Activated CD4-positive, alpha-beta T cell treated with anti-CD3 and anti-CD28 coated beads, Interleukin-2, amount 10 ng/mL, durations not matched to agents 7 days and 5 days (primary cell): ENCODE measurements at places on chromosomes 11 and 22. TPM values are rescaled to one million over a fixed set of nuclear protein-coding genes. Genes with fewer than 3 reads are reported as not detected.

DNA sequence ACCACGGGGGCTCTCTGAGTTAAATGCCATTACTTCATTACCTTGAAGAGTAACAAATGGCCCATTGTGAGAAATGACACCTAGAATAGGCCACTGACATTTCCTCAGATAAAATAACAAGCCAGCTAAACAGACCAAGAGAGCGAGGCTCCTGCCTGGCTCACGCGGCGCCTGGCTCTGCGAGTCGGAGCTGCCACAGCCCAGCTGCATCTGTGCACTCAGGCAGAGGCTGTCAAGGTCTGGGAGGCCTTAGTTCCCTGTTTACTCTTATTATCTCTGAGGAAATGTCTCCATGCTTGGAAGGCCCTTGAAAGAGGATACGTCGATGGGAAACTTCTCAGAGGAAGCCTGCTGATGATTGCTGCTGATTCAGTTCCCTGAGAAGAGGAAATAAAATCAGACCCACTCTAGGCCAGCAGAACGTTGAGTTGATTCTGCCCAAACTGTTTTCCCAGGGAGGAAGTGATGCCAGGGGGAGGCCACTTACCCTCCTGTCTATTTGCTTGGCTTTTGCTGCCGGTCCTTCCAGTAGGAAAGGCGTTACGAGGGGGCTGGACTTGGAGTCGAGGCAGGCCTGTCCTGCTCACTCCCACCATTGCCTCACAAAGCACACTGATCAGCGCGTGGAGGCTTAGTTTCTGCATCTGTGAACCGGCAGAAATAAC is 208.8 kb downstream of the TBC1D22A start:
- DNase-seq, result no peak

DNA sequence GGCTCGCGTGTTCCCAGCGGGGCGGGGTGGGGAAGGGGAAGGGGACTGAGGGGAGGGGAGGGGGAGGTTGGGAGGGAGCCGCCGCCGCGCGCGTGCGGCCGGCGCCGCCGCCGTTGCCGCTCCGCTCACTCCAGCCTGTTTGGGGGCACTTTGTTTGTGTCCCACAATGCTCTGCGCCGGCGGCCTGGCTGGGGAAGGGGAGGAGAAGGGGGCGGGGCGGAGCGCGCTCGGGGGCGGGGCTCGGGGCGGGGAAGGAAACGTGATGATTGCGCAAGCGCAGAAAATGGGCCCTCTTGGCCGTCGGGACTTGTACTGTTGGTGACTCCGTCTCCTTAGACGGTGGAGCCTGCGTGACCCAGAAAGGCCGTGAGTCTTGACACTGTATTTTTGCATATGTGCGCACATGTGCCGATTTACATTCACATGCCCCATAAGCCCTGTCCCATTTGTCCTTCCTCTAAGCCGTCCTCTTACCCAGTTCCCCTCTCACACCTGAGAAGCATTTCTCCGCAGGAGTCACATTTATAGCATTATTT is at the start of gene ZBTB44:
Gene ZBTB44 (minus strand): TSS at position 168 of the 536 bp plus-strand sequence. CDS start 53,044 bp downstream, outside the sequence.
- peak; percentile 93 for DNase-seq

DNA sequence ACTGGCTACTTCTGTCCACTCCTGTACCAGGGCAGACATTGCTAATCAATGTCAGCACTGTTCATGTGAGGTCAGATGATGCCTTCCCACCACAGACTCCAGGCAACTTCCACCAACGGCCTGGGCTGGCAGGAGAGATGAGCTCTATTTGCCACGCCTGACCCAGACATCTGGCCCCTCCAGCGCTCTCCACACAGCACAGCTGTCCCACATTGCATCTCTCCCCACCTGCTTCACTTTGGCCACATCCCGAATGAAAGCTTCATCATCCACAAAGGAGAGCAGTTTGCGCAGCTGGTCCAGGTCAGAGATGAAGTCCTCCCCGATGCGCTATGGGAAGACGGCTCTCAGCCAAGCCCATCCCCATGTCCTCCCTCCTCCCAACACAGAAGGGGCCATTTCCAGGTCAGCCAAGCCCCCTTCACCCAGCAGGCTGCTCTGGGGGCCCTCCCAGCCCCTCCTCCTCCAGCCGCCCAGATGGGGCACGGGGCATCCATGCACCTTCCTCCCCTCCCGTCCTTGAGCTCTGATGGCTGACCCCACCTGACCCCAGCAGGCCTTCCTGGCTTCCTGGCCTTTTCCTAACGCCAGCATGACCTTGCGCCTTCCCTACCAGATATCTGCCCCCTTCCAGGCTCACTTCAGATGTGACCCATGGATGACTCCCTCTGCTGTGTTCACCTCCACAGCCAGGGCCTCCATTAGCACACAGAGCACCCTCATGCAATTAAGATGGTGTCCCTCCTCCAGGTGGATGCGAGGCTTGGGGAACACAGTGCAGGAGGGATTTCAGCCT is 7.4 kb downstream of the PYGM start:
- DNase-seq, result no peak

DNA sequence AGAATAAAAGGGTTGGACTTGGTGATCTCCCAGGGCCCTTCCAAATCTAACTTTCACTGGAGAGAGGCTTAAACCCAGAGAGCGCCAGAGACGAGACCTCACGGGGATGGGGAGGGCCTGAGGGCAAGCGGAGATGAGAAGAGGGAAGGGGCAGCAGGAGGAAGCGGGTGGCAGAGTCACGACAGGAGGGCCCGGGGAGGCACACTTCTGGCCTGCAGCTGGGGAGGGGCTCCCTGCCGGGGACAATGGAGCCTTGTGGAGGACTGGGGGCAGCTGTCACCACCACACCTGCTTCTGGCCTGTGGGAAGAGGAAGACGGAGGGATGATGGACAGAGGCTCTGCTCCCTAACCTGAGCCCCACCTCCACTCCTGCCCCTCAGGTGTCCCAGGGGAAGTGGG is 40.2 kb downstream of the PDE2A start:
- no peak for DNase-seq

DNA sequence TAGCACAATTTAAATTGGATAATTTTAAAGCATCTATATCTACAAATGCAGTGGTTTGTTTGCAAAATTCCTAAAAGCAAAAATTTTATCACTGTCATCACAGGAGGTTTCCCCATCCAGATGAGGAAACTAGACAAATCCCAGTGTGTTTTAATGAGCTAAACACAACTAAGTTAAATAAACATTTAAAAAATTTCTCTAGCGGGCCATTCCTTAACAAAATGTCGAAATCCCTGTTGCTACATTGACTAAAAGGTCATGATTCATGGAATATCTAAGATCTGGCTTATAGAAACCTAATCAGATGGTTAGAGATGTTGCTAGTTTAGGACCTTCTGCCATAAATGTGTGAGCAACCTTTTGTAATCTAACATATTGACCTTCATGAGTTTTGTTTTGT is 107.3 kb upstream of the BDNF start:
- DNase-seq, result no peak

DNA sequence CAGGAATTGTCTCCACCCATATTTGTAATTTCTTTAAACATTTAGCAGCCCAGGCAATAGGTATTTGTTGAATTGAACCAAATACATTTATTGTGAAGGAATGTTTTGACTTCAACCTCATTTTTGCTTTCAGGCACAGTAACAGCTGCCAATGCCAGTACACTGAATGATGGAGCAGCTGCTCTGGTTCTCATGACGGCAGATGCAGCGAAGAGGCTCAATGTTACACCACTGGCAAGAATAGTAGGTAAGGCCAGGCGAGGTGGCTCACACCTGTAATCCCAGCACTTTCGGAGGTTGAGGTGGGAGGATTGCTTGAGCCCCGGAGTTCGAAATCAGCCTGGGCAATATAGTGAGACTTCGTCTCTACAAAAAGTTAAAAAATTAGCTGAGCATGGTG is 20.9 kb downstream of the ACAT1 start:
- no peak for DNase-seq

The OR6T1 gene
- not detected for total RNA-seq
